Liver (tissue), 10 donors: ENCODE measurements at places on chromosomes 1 and 21. TPM values are rescaled to one million over a fixed set of nuclear protein-coding genes. Genes with fewer than 3 reads are reported as not detected.

GRCh38 chr1:168514455-168514854 is 29.3 kb downstream of the XCL2 start:
- no peak for DNase-seq

- DNase-seq: no peak
These were observed 376.7 kb downstream of the S1PR1 start for GRCh38 chr1:101613546-101613945.

- no peak for DNase-seq
These were observed at the start of gene MANEAL for GRCh38 chr1:37793773-37794371. TSS of gene MANEAL (plus strand) at chr1:37793847. CDS start at chr1:37794183, 336 bp downstream.

DNA sequence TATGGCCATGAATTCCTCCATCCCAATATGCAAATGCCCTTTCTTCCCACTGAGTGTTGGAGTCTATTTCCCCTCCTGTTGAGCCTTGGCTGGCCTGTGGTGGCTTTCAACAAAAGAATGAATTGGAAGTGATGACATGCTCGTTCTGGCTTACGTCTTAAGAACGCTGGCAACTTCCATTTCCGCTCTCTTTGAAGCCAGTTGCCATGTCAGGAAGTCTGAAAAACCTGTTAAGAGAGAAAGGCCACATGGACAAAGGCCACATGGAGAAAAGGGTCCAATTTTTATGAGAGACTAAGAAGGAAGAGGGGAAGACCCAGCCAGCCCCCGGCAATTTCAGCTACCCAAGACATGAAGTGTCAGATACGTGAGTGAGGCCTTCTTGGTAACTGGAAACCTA is 45.6 kb upstream of the GADD45A start:
- no peak for DNase-seq

- no peak for DNase-seq
These were observed 23.2 kb downstream of the TRIM45 start for GRCh38 chr1:117098287-117098890.

- DNase-seq: no peak
These were observed 191.2 kb upstream of the SAMSN1 start for GRCh38 chr21:14737284-14737691.

DNA sequence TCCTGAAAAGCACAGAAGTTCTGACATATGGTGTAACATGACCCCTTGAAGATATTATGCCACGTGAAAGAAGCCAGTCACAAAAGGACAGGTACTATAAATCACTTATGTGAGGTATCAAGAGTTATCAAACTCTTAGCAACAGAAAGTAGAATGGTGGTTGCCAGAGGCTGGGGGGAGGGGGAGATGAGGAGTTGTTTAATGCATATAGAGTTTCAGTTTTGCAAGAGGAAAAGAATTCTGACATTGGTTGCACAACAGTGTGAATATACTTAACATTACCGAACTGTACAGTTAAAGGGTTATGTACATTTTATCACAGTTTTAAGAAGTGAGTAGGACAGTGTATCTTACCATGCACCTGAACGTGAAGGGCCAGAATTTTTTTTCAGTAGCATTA is 80.0 kb downstream of the USP25 start:
- DNase-seq: no peak

DNA sequence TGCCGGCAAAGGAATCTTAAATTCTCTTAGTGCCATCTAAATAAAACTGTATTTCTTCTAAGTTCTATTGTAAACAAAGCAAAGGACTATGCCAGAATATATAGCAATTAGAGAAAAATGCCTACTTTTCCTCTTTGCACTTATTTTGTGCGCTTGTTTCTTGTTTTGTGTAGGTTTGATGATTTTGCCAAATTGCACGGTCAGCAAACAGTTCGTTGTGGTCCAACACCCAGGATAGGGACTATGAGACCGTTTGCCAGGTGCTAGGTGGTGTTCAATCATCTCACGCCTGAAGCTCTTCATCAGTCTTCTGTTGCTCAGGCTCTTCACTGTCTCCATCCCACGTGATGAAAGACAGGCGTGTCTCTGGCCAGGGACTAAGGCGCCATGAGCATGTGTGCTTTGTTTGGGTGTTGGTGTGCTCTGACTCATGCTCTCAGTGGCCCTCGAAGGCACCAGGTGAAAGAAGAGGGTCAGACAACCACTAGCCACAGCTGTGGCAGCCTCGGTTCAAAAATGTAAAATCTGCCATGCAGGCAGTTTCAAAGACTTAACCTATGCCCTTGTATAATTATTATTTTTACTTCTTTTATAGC is 36.9 kb upstream of the KCNE1 start:
- no peak for DNase-seq

DNA sequence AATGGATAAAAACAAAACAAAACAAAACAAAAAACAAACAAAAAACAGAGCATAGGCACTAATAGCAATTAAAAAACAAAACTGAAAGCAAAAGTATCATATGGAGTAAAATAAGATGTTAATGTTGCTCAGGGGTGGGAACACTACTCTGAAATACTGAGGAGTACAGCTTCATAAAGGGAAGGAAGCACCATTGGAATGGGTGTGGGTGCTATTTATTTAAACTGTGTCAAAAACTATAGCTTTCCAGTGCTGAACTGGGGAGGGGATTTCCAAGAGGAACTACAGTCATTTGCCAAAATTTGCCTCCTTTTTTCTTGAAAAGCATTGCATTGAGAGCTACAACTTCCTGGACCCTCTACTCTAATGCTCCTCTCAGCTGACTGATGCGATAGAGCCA is 40.0 kb downstream of the SPTA1 start:
- no peak for DNase-seq

GRCh38 chr1:25645637-25646400 is 29.2 kb downstream of the MAN1C1 start:
- DNase-seq: no peak

DNA sequence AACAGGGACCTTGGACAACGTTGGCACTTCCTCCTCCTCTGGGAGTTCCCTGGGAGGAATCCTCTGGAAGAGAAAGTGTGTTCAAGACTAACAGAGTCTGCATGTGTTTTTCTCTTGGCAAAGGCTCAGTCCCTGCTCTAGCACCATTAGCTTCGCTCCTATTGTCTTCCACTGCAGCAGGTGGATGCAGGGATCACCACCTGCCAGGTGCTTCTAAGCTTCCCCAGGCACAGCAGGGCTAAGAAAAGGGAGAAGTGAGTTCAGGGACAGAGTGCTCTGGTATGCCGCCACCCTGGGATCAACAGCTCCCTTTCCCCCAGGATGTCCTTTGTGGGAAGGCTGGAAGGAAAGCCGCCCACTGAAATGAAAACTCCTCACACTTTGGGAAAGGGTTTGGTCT is 43.9 kb upstream of the IL20 start:
- no peak for DNase-seq

DNA sequence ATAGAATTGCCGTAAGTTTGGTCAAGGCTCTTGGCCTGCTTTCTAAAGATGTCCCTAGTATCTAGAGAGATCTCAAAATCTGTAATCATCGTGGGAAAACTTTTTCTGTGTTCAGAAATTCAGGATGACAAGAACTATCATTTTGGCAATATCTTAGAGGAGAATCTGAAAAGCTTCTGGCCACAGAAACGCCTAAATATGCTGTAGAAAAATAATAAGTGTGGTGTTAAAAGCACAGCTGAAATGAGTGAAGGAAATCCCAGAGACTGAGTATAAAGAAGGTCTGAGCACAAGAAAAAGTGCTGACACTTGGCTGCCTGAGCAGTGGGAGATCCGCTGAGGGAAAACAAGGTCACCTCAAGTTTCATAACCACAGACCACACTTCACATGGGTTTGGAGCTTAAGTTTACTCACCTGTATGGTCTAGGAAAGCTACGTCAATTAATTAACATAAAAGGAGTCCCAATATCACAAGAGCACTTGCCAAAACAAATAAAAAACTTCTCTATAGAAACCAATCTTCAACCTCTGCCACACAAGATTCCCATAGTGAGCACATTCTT is 235.2 kb upstream of the IRF2BP2 start:
- no peak for DNase-seq

GRCh38 chr1:5751833-5752745 is 240.1 kb downstream of the NPHP4 start:
- no peak for DNase-seq

DNA sequence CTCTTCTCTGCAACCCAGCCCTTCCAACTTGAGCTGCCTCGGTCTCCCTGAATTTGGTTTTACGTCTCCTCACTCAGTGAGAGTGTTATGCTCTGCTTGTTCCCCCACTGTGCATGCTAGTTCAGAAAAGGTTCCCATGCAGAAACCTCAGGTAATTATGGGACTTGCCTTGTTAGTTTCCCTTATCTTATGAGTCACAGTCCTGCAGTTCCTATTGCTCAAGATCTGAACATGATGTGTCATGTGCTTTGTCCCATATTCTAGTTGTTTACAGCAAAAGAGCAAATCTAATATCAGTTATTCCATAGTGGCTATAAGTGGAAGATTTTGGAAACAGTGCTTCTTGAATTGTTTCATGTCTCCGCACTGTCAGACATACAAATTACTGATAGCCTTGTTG is 74.4 kb downstream of the DUSP10 start:
- no peak for DNase-seq

DNA sequence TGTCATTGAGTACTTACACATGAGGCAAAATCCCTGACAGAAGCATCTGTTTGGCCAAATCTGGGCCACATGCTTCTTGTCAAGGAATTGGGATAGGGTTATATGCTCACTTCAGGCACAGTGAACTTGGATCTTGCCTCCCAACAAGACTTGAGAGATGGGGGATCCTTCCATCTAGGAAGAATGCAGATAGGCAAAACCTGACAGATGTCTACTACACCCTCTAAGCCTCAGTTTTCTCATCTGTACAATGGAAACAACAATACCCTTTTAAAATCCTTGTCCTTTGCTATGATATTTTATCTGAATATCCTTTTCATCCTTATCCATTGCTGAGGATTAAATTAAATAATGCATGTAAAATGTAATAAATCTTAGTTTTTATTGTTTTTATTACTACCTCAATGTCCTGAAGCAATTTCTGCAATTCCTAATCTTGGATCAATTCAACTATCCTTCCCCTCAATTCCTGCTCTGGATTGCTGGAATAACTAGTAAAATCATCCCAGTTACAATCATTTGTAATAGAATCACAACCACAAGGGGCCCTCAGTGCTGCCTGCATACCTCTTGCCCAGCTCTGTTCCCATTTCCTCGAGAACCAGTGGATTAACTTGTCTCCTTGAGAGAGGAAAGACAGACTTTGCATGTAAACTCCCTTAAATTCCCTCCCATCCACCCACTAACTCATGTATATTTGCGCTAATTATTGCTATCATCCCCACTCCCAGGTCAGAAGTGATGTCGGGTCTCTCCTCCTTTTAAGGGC is 8.1 kb upstream of the XPR1 start:
- DNase-seq: no peak

DNA sequence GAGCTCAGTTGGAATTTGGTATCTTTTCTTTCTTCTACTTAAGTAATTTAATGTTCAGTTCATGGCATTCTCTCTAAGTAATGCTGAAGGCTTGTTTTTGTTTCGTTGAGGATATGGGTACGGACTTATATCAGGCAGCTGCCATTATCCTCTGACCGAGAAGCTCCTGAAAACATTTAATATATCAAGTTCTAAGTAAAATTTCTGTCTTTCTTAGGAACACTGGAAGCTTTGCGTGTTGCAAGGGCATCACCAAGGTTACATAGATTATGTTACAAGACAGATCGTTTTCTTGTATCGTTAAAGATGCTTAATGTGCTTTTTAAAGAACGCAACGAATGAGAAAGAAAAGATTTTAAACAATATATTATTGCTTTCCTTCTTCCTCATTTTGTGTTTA is 1.0 kb upstream of the GALNT2 start:
- DNase-seq: peak; percentile 4

- no peak for DNase-seq
These were observed 7.7 kb downstream of the TTLL10 start for GRCh38 chr1:1181129-1181937.

- no peak for DNase-seq
These were observed 9.8 kb downstream of the LGR6 start for GRCh38 chr1:202203238-202204039.

DNA sequence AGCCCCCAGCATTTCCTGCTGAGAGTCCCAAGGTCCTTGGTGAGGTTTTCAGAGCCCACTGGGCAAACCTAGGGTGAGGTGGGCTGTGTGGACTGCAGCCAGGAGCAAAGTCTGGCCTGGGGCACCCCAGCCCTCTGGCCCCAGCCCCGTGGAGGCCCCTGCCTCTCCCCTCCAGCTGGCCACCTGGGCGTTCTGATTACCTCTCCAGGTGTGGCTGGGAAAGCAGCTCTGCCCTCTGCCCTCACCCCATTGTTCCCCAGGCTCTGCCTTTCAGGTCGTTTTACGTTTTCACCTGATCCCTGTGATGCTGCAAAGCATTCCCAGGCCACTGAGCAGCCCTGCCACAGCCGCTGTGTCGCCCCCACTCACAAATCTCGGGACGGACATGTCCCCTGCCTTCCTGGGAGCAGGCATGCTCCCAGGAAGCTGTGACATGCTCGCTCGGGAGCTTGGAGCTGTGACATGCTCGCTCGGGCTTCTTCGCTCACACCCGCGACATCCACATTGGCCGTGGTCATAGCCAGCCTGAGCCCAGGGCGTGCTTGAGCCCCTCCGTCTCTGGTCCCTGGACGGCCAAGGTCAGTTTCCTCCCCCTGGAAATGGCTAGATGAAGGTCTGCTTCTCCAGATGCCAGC is 169.2 kb upstream of the ARHGEF16 start:
- no peak for DNase-seq

GRCh38 chr1:15349133-15349532 is 60.6 kb upstream of the EFHD2 start:
- DNase-seq: no peak

- DNase-seq: peak; percentile 59
These were observed 500 bp downstream of the EPHA10 start for GRCh38 chr1:37764414-37764825.

DNA sequence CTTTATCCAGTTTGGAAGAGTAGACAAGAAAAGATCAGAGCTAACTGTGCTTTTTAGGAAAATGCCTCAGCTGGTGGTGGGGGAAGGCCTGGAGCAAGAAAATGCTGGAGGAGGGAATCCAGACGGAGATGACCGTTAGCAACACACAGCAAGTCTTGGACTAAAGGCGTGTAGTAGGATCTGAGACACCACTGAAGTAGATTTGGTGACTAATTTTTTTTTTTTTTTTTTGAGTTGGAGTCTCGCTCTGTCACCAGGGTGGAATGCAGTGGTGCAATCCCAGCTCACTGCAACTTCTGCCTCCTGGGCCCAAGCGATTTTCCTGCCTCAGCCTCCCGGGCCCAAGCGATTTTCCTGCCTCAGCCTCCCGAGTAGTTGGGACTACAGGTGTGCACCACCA is 41.2 kb downstream of the LPAR3 start:
- DNase-seq: no peak

- no peak for DNase-seq
These were observed 126.9 kb downstream of the LRIG2 start for GRCh38 chr1:113199760-113200455.

The LDLRAD1 gene
- not detected for polyA plus RNA-seq

The PDE9A gene
- polyA plus RNA-seq: 1.9 TPM

The CENPS gene
- polyA plus RNA-seq: 9.4 TPM

The MRPS14 gene
- 21.8 TPM for polyA plus RNA-seq

The KCNJ9 gene
- not detected for polyA plus RNA-seq

The NBPF10 gene
- polyA plus RNA-seq: 0.57 TPM

The USH2A gene
- polyA plus RNA-seq: 0.28 TPM

The CRNN gene
- not detected for polyA plus RNA-seq

The PLEKHG5 gene
- 0.81 TPM for polyA plus RNA-seq
